ENCODE measurements at places on chromosomes 5 and 9.

GRCh38 chr9:36728651-36729520 is 156.2 kb downstream of the MELK start:
- no peak for DNase-seq

- DNase-seq = no peak
These were observed 20.7 kb upstream of the BASP1 start for GRCh38 chr5:17196697-17197096.

DNA sequence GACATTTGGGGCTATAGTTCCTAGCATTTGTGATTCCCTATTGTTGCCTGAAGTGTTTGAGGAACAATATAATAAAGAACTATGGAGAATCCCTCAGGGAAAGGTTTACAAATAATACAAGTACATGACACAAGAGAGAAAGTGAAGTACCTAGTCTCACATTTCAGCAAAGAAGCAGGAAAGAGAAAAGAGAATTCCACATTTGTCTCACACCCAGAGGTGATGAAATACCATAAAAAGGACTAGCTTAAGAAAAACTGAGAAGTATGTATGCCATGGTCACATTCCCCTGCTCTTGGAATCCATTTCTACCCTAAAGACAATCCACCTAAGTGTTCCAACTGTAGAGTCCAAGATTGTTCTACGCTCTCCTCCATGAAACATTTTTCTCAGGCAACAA is 79.0 kb upstream of the TARS1 start:
- no peak for DNase-seq

- no peak for DNase-seq
These were observed 36.5 kb downstream of the ARHGEF37 start for GRCh38 chr5:149617760-149618306.

GRCh38 chr9:98787766-98788335 is 8.5 kb downstream of the ANKS6 start:
- DNase-seq = no peak

- DNase-seq = no peak
These were observed 164.3 kb upstream of the OTULINL start for GRCh38 chr5:14417276-14417730.

DNA sequence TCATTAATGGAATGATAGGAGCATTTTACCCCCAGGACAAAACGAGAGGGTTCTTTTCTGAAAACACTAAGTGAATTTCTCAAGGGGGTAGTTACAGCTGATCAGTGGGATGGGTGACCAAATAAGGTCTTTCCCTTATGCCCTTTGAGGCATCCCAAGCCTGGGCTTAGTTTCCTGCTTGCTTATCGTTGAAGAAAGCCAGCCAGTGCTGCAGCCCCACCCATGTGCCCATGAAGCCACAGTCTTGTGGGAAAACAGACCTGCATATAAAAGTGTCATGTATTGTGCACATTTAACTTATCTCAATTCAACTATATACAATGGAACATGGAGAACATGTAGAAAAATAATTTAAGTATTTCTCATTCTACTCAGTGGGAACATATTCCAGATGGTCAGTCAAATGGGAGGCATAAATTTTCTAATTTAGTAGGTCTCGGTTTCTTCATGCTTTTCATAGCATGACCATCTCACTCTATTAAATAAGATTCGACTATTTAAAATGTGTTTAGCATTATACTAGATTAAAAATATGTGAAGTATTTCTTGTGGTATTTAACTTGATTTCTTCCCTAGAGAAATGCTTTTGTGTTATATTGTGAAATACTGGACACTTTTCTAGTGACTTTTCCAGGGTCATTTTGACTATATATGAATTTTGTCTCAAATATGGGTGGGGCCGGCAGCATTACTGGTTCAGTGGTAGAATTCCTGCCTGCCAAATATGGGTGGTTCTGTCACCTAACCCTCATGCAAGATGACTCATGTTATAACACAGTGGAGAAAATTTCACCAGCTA is 189.7 kb upstream of the SGCD start:
- DNase-seq = no peak

DNA sequence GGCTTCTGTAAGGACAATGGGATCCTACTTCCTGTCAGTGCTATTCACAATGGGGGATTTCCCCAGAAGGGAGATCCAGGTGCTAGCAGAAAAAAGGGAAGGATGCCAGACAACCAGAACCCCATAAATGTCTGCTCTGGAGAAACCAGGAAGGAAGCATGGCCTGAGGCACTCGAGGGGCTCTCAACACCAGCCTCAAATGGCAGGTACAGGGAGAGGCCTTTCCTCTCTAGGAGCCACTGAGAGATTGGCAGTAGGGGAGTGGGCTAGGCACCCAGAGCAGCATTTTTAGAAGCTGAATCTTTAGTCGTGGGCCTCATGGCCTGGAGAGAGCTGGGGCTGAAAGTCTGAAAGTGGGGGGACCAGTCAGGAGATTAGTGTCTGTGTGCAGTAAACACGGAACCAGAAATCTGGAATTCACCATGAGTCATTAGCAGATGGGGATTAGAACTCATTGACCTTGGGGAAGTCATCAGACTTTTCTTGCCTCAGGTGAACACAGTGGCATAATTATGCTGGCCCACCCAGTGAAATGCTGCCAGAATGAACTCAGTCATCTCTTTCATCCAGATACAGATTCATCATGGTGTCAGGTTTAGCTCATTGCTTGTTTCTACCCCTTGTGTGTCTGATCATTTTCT is 28.3 kb downstream of the ARHGEF28 start:
- DNase-seq = no peak

- DNase-seq = no peak
These were observed 101.7 kb downstream of the ADAMTSL1 start for GRCh38 chr9:18575686-18576085.

GRCh38 chr5:167821151-167821550 is 470.3 kb upstream of the WWC1 start:
- no peak for DNase-seq

DNA sequence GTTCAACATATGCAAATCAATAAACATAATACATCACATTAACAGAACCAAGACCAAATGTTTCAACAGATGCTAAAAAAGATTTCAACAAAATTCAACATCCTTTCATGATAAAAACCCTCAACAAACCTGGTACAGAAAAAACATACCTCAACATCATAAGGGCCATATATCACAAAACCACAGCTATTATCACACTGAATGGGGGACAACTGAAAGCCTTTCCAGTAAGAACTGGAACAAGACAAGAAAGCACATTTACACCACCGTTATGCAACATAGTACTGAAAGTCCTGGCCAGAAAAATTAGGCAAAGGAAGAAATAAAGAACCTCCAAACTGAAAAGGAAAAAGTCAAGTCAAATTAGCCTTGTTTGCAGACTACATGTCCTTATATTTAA is 93.6 kb downstream of the DTWD2 start:
- no peak for DNase-seq

GRCh38 chr9:107422189-107423185 is 67.1 kb downstream of the KLF4 start:
- DNase-seq = peak; percentile 59

- DNase-seq = no peak
These were observed 191.5 kb upstream of the GNA14 start for GRCh38 chr9:77839459-77840140.

GRCh38 chr5:82244854-82245635 is 33.1 kb downstream of the RPS23 start:
- DNase-seq = no peak

DNA sequence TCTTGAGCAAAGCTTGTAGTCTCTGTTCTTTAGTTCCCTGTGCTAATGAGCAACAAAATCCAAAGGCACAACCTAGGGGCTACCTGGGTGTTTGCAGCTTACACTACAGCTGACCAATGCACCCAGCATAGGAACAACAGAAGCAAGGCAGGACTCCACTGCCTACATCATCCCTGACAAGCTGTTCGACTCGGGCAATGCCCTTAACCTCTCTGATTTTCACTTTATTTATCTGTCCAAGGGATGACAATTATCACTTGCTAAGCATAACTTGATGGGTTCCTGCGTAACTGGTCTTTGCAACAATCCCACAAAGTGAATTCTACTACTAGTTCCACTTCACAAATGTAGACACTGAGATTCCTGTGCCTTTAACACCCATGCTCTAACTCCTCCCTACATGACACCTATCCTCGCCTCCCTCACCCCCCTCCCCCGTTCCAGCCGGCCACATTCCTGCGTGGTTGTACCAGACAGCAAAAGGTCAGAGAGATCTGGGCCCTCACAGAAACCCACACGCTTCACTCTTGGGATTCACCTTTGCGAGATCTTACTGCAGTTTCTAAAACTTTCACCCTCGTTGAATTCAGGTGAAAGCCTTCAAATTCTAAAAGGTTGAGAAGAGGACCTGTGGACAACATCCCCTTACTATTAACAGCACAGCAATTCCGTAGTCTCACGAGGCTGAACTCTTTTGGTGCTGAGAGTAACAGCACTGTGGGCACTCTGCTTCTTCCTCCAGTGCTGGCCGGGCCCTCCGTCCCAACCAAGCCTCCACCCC is 995 bp downstream of the IPPK start:
- DNase-seq = no peak

- no peak for DNase-seq
These were observed 729.3 kb downstream of the CDH18 start for GRCh38 chr5:19258686-19259085.

GRCh38 chr9:130040984-130041647 is 1.9 kb downstream of the FNBP1 start:
- DNase-seq = no peak

DNA sequence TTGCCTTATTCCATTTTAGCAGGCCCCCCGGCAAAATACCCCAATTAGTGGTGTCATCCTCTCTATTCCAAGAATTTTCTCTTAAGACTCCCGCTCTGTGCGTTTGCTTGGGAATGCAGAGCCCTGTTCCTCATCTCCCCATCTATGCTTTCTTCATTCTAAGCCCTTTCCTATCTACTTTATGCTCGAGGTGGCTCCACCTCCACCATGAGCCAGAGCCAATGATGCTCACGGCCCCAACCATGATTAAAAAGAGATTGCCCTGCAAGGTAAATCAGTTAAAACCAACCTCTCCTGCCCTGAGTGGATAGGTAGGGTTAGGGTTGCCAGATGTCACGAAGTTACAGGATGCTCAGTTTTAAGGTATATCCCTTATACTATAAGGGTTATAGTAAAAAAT is 677 bp upstream of the TXNDC15 start:
- DNase-seq = no peak

GRCh38 chr5:88691945-88692868 is 190.8 kb downstream of the MEF2C start:
- DNase-seq = no peak

GRCh38 chr5:34998058-34998789 is 49.5 kb downstream of the AGXT2 start:
- no peak for DNase-seq

DNA sequence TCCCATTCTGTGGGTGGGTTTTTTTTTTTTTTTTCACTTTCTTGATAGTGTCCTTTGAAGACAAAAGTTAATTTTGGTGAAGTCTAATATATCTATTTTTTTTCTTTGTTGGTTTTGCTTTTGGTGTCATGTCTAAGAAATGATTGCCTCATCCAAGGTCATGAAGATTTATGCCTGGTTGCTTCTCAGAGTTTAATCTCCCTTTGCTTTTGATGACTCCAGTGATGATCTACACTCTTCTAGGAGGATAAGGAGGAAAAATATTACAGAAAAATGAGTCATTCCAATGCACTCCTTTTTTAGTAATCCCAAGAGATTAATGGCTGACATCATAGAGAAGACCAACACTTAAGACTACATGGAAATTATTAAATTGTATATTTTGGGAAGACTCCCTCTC is 79.7 kb upstream of the ICE1 start:
- no peak for DNase-seq

DNA sequence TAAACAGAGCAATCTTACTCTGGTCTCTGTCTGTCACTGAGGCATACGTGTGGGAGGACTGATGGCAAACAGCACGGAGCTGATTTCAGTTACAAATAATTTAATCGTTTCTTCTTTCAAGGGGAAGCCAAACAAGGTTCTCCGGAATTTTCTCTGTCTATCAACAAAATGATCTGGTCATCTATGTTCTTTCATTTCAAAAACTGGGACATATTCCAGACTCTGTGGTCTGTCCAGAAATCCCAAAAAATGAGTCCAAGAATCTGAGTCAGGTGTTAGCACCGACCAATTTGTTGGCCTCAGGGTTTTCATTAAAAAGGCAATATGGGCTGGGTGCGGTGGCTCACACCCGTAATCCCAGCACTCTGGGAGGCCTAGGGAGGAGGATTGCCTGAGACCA is 69.9 kb upstream of the ZNF608 start:
- no peak for DNase-seq

DNA sequence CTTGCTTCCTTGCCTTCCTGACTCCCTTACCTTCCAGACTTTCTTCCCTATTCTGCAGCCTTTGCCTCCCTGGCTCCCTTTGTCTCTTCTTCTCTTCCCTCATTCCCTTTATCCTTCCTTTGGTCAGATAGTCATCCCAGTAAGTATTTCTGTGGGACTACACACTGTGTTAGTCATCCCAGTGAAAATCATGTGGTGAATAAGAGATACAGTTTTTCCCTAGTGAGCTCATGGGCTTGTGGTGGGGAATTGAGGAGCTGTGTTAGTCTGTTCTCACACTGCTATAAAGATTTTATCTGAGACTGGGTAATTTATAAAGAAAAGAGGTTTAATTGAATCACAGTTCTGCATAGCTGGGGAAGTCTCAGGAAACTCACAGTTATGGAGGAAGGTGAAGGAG is 109.8 kb upstream of the EDIL3 start:
- no peak for DNase-seq

DNA sequence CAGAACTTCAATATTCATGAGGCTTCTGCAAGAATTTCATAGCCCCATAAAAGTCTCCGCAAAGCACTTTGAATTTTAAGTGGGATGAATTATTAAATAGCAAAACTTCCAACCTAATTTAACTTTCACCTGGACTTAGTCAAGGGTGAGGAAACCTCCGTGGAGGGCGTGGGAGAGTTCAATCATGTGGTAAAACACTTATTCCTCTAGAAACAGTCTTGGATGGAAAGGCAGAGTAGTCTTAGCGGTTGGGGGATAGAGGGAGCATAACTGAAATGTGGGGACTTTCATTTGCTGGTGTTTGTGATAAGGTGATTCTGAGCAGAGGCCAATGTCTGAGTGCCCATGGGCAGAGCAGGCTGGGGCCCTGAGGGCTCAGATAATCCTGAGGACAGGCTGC is 241.9 kb downstream of the IRX1 start:
- DNase-seq = no peak

DNA sequence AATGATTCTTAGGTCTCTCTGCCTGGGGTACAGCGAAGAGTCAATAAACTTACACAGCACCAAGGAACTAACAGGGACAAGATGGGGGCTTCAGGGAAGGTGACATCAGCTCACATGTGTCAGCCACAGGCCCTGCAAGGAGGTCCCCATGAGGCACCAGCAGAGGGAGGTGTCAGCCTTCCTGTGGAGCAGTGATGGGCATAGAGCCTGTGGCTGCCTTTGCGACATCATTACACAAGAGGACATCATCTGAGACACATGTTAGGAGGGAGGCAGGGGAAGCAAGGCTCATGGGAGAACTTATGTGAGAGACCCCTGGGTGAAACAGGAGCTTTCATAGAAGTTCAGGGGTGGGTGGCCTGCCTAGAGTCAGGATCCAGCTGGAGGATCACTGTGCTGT is 389.6 kb downstream of the SEMA5A start:
- no peak for DNase-seq
